Peyer's patch (tissue), 4 donors: ENCODE measurements at places on chromosomes 3 and 15. TPM values are rescaled to one million over a fixed set of nuclear protein-coding genes. Genes with fewer than 3 reads are reported as not detected.

GRIP2 gene
- total RNA-seq = 1.4 TPM

DNA sequence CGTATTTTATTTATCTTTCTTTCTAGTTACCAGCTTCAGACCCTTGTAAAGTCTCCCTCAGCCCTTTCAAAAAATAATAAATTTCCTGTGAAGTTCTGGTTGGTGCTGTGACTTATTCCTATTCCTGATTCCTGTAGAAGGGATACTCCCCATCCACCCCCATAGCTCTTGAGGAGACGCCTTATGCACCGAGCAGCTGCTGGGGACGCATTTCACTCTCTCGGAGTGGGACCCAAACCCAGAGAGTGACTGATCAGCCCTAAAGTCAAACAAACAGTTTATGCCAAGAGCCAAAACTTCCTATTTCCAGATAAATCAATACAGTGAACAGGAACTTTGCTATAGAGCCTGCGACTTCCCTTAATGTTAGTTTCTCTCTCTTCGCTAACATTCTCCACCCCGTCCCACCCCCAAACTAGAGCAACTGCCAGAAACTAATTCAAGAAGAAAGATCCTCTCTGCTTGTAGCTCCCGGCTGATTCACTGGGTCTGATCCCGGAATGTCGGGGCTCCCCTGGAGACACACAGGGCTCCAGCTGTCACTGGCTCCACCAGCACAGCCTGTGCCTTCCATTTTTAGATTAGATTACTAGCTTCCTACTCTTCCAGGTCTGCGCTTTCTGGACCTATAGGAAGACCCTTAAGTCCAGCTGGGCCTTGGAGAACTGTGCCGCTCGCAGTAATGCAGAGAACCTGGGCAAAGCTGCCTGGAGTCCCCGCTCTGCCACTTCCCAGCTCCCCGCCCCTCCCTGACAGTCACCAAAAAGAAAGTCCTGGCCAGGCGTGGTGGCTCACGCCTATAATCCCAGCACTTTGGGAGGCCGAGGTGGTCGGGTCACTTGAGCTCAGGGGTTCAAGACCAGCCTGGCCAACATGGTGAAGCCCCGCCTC is 45.2 kb downstream of the KLHL25 start:
- no peaks in the 10 kb centered on the region for H3K36me3 ChIP-seq
- no peak for DNase-seq
- no peak overlapping the region for H3K4me3 ChIP-seq

DNA sequence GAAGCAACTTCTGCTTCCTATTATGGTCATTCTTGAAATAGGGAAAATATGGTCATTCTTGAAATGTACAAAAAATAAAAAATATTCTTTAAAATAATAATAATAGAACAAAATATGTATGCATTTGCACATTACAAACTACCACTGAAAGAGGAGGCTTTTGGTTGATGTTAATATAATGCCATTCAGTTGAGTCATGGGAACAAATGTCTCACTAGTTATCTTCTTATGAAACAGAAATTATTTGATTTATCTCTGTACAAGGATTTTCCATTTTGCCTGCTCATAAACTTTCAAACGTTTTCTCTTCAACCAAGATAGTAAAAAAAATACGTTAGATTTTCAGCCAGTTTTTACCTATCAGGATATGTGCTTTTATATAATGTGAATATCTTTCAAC is 1662.7 kb downstream of the OTOL1 start:
- no peaks in the 10 kb centered on the region for H3K4me1 ChIP-seq

DNA sequence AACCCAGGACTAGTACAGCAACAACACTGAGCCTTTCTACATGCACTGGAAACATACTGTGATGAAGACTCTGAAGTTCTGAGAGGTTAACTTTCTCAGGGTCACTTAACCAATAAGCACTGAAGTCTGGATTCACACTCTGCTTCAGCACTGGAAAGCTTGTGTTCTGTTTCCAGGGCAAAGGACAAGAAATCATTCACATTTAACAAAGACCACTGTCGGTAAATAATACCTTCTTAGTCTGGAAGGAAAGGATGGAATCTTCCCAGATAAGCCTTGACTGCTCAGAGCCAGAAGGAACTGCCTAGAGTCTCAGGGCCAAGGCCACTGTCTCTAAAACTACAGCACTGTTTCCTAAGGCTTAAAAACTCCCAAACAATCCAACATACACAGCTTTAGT is 4.3 kb upstream of the GLYCTK start:
- H3K27ac ChIP-seq = peak overlapping the region; percentile 55
- no peak overlapping the region for H3K4me3 ChIP-seq
- H3K36me3 ChIP-seq = no peaks in the 10 kb centered on the region
- H3K27me3 ChIP-seq = no peaks in the 10 kb centered on the region

- no peak overlapping the region for H3K27ac ChIP-seq
- no peaks in the 10 kb centered on the region for H3K4me1 ChIP-seq
- DNase-seq = no peak
- H3K36me3 ChIP-seq = no peaks in the 10 kb centered on the region
- H3K27me3 ChIP-seq = no peaks in the 10 kb centered on the region
Observed at GRCh38 chr3:11654166-11654565, 10.5 kb upstream of the VGLL4 start.
